ENCODE measurements at places on chromosomes 1 and 21.

- DNase-seq, result no peak
Measured at GRCh38 chr1:3910049-3910731, 10.1 kb upstream of the C1orf174 start.

GRCh38 chr1:230550428-230550827 is 91.9 kb upstream of the COG2 start:
- DNase-seq, result no peak

DNA sequence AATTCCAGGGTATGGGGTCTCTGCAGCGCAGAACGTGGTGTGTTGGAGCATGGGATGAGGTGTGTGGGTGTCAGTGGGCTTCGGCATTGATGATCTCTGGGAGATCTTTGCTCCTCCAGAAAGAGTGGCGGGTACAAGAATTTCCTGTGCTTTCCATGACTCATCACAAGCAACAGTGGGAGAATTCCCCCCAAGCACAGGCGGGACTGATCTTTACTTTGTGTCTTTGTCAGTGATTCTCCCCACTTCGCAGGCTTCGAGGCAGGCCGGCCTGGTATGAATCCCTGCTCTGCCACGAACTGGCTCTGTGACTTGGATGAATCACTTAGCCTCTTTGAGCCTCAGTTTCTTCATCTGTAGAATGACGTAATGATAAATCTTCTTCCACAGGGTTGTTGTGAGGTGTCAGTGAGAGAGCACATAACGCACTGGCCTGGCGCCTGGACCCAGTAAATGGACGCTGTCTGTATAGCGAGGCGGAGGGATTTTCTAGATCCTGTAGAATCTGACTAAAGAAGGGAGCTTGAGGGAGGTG is 2.0 kb downstream of the OPRD1 start:
- no peak for DNase-seq

DNA sequence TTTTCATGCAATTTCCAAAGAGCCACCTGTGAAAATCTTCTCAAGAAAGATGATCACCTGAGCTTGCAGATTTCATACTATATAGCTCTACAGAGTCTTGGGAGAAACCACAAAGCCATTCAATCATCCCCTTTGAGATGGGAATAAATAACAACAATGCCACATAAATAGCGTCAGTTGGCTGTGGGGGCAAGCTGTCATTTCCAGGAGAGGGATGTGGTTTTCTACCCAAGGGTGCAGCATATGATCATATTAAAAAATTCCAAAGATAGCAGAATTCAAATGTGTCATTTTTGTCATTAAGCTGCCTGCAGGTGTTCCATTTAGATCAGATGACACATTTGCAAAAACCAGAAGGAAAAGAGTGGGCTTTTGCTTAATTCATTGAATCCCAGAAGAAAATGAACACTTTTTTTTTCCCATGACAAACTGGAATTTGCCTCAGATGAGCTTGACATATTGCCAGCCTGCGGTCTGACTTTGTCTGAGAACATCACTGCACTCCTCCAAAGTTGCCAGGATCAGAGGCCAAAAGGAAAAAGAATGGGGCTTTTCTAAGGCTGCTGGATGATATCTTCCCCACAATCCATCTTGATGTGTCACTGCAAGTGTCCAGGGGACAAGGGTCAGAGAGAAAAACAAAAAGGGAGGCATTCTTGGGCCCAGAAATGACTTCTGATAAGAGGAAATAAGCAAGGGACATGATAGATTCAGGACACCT is 314.1 kb upstream of the USP25 start:
- DNase-seq, result no peak

GRCh38 chr1:11320153-11320936 is 47.3 kb downstream of the UBIAD1 start:
- DNase-seq, result no peak

DNA sequence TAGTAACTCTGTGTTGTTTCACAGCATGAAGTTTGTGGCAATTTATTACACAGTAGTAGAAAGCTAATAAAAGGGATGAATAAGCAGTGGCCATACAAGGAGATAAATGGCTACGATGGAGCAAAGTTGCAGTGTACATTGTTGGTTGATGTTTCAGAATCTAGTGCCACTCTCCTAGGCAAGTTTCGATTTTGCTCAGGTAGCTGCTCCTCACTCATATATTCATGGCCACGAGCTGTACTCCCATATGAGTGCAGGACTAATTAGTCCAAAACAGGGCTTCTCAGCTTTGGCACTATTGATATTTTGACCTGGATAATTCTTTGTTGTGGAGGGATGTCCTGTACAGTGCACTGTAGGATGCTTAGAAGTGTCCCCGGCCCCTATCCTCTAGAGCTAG is 30.0 kb upstream of the ATP1A1 start:
- DNase-seq, result no peak

DNA sequence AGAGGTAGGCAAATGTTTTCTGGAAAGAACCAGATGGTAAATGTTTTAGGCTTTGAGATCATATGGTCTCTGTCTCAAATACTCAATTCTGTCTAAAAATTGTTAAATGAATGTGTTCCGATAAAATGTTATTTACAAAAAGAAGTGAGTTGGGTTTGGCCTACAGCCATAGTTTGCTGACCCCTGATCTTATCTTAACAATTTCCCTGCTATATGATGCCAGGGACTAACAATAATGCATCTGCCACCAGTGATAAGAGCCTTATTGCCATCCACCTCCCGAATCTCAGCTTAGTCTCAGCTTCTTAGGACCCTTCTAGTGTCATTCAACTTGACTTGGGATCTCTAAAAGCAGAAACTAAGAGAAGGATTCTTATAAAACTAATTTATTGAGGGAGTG is 208.5 kb upstream of the ADGRL2 start:
- no peak for DNase-seq

DNA sequence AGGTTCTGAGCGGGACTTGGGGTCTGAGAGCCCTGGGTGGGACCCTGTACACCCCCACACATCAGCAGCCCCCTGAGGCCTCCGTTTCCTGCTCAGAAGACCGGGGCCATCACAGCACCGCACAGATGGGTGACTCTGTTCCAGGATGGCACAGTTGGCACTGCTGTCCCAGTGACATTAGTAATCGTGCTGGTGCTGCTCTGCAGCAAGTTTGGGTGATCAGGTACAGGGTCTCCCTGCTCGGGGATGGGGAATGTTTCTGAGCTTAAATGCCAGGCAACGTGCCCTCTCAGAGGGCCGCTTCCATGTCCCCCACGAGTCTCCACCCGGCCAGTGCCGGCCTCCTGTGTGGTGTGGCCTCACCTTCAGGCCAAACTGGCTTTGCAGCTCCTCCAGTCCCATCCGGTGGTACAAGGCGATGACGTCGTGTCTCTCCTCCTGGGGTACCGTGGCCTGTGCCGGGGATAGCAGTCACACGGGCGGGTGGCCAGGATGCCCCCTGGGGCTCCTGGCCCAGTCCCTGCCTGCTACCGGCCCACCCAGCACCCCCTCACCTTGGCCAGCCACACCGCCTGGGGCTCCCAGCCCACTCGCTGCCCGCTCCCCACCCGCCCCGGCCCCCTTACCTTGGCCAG is 17.1 kb downstream of the PRXL2B start:
- DNase-seq, result no peak

DNA sequence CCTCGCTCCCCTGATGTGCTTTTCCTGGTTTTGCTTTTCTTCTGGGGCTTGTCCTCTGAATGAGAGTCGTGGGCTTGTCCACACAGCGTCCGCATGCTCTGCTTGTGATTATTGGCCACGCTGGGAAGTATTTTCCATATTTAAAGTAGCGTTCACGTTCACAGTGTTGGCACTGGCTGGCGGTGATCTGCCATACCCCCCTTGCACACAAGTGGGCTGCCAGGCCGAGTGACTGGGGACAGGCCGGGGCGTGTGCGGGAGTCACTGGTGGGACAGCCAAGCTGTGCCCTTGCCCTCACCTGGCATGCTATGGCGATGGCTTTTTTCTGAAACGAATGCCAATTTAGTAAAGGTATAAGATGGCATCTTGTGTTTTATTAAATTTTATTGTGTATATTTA is 32.8 kb downstream of the SLC37A1 start:
- DNase-seq, result no peak

DNA sequence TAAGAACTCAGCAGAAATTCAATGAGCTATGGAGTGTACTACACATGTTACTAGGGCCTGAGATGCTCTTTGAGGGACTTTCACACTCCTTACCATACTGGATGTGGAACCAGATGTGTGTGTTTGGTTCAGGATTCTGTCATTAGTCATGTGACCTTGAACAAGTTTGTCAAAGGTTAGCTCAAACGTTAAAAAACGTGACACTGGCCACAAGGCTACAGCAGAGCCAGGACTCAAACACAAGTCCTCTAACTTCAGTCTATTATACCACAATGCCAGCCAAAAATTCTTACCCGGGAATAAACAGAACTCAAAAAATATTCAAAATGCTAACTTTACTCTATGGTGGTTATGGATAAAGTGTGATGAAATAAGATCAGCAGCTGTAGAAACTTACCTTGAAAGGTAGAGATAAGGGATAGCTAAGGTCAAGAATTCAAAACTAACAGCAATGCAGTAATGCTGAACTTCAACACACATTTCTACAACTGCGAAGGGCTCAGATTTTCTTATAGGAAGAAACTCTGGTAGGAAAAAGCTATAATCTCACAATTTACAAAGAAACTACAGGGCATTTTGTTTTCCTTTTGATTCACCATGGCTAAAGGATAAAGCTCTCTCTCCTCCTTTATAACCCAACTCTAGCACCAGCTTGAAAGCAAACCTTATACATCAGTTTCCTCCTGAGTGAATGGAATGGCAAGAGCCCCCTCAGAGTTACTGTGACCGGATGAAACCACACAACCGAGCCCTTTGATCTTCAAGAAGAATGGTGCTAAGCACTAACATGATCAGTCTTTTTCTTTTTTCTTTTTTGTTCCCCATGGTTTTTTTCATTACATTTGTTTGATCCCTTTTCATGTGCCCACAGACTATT is 233.9 kb downstream of the SLC45A1 start:
- no peak for DNase-seq

DNA sequence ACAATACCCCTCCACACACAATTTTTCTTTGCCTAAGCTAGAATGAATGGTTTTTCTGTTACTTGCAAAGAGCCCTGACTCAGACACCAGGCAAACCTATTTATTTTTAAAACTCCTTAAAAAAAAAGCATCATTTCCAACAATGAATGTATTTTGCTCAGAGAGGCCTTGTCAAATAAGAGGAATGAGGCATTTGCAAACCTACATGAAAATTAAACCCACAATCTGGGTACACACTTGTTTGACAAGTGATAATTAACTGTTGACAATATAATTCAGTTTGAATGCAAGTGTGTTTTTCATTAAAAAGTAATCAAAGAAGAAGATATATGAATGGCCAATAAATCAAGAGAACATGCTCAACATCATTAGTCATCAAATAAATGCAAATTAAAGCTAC is 339.5 kb downstream of the PTPRU start:
- DNase-seq, result no peak

DNA sequence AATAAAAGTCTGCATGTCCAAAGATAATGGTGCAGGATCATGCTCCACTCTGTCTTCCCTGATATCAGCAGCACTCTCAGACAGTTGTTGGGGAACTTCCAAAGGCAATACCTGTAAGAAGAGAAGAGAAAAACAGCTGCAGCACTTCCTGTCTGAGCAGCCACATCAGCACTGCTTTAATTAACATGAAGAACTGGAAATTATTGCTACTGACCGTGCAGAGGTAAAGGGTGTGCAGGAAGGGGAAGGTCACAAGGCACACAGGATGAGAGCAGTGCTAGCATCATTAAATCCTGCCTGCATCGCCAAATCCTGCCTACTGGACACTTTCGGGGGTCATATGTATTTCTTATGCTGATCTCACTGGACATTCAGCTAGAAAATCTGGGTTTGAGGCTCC is 379.0 kb downstream of the LMX1A start:
- DNase-seq, result no peak

DNA sequence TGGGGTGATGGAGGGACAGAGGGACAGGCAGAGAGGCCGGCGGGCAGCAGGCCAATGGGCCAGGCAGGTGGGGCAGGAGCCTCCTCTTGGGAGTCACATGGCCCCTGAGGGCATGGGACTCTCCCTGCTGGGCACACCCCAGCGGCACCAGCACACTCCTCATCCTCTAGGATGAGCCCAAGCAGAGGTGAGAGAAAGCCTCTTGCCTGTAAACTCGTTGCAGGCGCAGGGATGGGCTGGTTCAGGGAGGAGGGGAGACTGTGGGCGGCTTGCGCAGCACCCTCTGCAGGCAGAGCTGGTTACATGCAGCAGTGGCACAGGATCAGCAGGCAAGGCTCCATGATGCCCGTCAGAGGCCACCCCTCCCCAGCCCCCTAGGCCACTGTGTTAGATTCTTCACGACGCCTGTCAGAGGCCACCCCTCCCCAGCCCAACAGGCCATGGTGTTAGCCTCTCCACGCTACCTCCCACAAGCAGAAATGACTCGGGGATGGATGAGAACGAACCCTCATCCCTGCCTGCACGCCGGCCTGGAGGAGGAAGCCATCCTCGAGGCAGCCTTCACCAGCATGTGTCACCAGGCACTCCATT is 209.7 kb upstream of the VAMP3 start:
- DNase-seq, result no peak
